Chondrocyte (in vitro differentiated cells): ENCODE measurements at places on chromosomes 5 and 9.

DNA sequence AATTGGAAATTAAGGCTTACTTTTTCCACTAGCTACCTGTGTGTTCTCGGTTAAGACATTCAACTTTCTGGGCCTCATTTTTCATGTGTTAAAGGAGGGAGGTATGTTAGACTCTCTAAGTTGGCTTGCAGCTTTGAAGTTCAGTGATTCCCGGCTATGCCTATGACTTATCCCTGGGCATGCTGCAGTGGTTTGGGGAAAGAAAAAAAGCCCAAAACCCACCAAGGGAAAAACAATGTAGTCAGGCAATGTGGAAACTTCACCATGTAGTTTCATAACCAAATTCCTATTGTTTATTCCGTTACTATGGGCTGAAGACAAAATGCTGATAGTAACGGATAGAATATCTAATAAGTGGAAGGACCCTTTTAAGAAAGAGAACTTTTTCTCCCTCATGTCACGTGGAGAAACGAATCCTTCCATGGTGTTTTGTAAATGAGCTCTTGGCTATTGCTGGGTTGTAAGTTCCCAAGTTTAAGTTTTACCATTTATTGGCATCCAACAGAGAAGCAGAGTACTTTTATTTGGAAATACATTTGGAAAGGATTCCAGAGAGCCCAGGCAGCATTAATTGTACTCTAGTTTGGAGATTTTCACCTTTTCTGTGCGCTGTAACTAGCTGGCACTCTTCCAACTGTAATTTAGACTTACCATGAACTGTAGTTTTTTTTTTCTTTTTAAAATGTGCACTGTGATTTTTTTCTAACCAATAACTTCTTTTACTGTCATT is 84.9 kb upstream of the MPDZ start:
- DNase-seq = no peak

GRCh38 chr5:143585970-143586369 is 182.5 kb upstream of the NR3C1 start:
- DNase-seq = no peak

DNA sequence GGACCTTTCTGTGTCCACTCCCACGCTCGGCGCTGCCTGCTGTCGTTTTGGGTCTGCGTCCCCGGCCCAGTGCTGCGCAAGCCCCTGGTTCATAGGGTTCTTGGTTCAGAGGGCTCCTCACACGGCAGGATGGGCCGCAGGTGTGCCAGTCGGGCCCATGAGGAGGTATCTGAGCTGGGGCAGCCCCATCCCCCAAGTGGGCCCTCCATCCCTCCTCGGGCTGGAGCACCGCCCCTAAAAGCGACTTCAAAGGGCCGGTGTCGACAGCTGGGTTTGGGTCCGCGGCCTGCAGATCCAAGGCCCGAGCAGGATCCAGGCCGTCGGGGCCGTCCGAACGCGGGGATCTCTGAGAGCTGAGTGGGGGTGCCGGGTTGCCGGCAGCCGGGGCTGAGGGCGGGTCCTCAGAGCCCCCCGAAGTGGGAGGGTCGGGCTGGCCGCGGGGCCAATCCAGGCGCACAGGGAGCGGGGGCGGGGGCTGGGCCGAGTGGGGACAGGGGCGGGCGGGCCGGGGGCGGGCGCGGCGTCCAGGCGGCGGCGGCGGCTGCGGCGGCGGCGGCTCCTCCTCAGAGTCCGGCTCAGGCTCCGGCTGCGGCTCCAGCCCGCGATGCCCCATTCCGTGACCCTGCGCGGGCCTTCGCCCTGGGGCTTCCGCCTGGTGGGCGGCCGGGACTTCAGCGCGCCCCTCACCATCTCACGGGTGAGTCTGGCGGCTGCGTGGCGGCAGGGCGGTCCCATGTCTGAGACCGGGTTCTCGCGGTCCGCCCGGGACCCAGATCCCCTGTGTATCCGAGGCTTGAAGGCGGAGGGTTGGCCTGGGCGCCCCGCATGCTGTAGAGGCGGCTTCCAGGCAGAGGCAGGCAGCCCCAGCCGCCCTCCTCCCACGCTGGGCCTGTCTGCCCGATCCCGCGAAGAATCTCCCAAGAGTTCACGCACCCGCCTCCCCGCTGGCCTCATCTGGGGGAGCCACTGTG is at the start of gene PDLIM4:
Gene PDLIM4 (plus strand): TSS at position 566 of the 971 bp plus-strand sequence. CDS start 39 bp downstream, at position 605.
- DNase-seq = peak; percentile 87

DNA sequence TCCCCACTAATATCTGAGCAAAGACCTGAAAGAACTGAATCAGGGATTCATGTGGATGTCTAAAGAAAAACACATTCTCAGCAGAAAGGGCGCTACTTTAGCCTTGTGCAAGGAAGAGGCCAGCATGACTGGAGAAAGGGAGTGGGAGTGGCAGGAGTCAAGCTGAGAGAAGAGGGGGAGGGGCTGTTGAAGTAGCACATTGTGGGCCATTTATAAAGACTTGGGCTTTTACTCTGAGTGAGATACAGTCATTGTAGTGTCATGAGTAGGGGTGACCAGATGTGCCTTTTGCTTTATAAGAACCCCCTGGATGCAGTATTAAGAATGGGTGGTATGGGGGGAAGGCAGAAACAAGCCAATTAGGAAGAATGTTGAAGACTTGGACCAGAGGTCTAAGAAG is 452.8 kb downstream of the ENC1 start:
- DNase-seq = no peak

DNA sequence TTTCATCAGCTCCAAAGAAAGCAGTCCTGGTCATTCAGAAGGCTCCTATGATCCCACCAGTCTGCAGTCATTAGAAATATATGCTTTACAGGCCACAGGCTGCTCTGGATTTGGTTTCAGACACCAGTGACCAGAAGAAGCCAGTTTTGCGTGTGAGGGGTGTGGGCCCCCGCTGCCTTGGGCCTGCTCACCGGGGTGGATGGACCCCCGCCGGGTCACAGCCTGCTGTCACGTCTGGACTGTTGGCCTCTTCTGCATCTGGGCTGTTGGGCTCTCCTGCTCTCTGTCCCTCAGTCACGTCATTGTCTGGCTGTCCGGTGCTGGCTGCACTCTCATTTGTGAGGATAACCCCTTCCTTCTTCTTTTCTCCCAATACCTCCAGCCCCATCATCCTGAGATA is 33.1 kb downstream of the NSUN2 start:
- DNase-seq = no peak

DNA sequence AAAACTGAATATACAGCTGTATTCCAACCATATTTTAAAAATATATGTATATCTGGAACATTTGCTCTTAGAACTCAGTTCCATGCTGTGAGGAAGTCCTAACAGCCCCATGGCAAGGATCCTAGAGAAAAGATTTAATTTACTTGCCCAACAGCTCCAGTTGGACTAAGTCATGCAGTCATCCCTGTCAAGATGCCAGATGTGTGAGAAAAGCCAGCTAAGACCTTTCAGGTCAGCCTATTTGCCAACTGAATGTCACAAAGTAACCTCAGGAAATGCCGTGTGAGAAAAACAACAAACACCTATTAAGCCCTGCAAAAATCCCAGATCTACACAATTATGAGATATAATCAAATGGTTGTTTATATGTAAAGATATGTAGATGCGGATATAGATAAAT is 416.3 kb downstream of the NR2F1-AS1 start:
- DNase-seq = no peak

GRCh38 chr9:81077572-81077971 is 611.8 kb downstream of the TLE1 start:
- DNase-seq = no peak

- DNase-seq = peak; percentile 89
Measured at GRCh38 chr5:133423618-133424282, 188.6 kb downstream of the FSTL4 start.

DNA sequence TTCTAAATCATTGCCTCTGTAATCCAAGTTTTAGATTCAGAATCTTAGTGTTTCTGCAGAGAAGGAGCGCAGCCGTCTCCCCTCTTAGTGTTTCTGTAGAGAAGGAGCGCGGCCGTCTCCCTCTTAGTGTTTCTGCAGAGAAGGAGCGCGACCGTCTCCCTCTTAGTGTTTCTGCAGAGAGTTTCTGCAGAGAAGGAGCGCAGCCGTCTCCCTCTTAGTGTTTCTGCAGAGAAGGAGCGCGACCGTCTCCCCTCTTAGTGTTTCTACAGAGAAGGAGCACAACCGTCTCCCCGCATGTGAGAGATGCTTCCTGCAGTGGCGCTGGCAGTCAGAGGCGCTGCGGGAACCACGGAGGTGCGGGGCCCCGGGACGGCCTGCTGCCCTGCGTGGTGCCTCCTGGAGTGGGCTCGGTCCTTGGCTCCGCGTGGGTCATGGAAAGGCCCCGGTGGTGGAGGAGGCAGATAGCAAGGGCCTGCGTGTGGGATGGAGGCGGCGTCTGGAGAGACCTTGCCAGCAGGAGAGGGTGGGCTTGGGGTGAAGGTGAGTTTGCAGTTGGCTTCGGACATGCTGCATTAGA is 10.9 kb downstream of the CEP72 start:
- peak; percentile 81 for DNase-seq

DNA sequence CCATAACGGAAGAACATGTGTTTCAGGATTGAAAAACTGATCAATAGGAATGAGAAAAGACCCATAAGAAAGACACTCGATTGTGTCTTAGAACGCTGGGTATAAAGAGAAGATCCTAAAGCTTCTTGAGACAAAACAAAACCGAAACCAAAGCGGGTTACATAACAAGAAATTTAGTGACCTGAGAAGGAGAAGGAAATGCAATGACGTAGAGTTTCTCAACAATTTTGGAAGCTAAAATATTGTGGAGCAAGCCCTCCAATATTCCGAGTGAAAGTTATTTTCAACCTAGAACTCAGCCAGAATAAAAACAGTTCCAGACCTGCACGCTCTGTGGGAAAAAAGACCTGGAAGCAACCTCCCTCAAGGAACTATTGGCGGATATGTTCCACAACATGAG is 81.9 kb upstream of the FREM1 start:
- no peak for DNase-seq

DNA sequence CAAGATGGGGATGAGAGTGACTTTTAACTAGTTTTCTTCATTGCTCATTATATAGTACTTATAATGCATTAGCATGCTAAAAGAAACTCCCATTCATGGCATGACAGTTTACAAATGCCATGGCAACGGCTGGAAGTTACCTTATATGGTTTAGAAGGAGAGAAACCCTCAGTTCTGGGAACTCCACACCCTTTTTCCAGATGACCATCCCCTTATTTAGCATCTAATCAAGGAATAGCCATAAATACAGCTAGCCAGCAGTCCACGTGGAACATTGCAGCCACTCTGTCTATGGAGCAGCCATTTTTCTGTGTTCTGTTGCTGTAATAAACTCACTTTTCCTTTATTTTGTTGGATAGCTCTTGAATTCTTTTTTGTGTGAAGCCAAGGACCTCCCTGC is 1137.8 kb downstream of the CDH18 start:
- DNase-seq = no peak

- no peak for DNase-seq
Measured at GRCh38 chr5:139272471-139273321, 20.8 kb upstream of the MATR3 start.

DNA sequence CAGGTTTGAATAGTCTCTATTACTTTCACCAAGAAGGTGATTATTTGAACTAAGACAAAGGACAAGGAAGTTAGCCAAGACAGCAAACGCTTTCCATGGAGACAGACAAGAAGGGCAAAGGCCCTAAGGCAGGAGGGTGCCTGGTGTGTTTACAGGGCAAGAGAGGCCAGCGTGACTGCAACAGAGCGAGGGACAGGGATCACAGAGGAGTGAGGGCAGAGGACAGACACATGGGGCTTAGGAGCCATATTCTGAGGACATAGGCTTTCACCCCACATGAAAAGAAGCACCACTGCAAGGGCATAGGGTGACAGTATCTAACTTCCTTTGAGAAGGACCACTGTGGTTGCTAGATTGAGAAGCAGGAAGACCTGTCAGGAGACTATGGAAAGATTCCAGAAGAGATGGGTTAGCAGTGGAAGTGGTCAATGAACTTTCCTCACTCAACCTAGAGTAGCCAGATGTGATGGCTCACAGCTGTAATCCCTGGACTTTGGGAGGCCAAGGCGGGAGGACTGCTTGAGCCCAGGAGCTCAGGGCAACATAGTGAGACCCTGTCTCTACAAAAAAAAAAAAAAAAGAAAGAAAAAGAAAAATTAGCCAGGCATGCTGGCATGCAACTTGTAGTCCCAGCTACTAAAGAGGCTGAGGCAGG is 5.0 kb upstream of the HAVCR1 start:
- DNase-seq = no peak

- DNase-seq = no peak
Measured at GRCh38 chr5:163540696-163541095, 35.3 kb downstream of the MAT2B start.

DNA sequence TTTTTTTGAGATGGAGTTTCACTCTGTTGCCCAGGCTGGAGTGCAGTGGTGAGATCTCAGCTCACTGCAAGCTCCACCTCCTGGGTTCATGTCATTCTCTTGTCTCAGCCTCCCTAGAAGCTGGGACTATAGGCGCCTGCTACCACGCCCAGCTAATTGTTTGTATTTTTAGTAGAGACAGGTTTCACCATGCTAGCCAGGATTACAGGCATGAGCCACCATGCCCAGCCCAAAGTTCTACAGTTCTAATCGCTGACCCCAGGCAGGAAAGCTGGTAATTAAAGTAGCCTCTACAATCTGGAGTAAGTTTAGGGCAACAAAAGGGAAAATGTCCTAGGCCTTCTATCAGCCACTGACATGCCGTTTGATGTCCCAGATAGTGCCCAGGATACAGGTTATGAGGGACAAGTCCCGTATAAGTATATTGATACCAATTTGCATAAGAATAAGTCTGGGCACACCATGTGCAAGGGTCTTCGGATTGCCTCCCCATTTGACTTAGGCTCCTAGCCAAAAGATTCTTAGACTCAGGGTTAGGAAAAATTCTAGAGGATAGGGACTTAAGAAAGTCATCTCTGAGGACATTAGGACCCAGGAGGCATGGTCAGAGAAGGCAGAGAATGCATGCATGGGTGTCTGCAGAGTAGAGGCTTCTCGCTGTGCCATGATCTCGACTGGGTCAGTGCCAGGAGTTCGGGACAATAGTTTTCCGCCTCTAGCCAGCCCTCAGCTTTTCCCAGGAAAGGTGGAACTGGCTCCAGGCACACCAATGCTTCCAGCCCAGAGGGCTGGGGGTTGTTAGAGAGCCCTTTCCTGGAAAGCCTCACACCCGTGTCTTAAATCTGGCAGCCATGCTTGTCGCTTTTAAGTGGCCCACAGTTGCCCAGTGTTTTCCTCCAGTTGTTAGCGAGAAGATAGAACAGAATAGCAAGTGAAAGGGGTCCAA is 1111.1 kb downstream of the TAF11L14 start:
- no peak for DNase-seq
